ENCODE measurements at places on chromosomes 16 and 17.

DNA sequence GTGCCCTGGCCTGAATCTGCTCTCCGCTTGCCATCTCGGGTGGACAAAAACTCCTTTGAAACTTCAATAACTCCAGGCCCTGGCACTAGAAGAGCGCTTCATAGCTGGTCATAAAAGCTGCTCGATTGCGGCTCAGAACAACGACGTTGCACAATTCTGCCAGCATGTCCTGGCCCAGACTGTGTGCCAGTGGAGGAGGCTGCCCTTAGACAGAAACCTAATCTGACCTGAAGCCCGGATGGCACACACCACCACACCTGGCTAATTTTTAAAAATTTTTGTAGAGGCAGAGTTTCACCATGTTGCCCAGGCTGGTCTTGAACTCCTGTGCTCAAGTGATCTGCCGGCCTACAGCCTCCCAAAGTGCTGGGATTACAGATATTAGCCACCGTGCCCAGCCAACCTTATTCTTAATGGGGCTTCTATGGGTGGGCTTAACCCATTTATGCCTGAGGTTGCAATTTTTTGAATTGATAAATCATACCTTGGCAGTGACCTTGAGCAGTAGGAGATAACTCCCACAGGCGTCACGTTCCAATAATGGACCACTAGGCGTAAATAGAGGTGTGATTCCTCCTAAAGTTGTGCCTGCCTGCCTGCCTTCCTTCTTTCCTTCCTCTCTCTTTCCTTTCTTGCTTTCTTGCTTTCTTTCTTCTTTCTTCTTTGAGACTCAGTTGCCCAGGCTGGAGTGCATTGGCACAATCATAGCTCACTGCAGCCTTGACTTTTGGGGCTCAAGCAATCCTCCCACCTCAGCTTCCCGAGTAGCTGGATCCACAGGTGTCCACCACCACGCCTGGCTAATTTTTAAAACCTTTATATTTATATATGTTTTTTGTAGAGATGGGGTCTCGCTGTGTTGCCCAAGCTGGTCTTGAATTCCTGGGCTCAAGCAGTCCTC lies 1.1 kb upstream of the PPL start:
- DNase-seq: no peak

- no peak for DNase-seq
These were observed 3.8 kb downstream of the EIF5A start for GRCh38 chr17:7311110-7311705.

GRCh38 chr16:85082173-85083050 lies 29.9 kb downstream of the CIBAR2 start:
- DNase-seq: no peak

DNA sequence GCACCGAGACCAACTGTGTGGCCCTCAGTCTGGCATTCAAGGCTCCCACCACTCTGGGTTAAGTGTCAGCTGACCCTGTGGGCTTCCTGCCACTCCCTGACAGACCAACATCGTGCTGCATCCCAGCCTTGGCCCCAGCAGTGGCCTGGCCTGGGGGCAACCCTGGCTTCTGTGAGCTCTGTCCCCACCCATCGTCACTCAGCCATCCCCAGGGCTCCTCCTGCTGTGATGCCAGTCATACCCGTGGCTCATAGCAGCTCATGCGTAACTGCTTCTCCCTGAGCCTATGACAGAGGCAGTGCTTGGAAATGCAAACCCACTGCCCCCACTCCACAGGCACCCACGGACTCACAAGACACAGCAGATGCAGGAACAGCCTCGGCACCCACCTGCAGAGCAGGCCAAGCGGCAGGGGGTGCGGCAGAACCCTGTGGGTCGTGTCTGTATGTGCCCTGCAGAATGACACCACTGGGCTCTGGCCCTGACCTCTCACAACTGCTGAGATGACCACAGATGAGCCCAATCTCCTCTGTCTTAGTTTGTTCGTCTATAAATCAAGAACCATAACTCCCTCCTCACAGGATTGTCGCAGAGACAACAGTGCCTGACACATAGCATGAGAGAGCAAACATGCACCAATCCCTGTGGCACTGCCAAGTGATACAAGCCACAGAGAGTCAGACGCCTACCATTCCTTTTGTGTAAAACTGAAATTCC lies 26.6 kb downstream of the PIEZO1 start:
- DNase-seq: no peak

DNA sequence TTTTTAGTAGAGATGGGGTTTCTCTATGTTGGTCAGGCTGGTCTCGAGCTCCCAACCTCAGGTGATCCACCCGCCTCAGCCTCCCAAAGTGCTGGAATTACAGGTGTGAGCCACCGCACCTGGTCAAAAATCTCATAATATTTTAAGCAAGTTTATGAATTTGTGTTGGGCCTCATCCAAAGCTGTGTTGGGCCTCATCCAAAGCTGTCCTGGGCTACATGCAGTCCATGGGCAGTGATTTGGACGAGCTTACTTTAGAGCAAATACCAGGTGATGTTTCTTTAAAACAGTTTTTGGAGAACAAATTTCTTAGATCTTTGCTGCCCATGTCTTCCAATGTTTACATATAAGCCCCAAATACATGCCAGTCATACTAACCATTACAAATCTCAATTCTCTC lies 84.4 kb upstream of the C17orf78 start:
- DNase-seq: no peak

DNA sequence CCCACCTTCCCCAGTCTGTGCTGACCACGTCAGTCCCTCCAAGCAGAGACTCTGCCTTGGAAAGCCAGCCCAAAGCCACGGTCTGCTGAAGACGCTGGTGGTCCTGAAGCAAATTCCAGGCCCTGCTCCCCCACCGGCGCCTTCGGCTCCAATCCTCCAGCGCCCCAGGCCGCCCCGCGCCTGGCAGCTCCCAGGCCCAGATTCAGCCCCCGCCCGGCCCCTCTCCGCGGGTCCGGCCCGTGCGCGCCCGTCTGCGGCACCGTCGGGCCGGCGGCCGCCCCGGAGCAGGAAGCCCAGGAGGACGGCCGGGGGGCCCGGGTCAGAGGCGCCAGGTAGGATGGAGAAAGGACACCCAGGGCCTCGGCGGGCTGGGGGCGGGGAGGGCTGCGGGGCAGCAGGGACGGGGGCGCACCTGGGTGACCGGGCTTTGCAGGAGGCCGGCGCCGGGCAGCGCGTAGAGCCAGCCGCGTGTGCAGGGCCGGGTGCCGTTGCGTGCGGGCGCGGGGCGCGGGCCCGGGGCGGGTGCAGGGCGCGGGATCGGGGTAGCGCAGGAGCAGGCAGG lies 594 bp upstream of the SLC22A31 start:
- no peak for DNase-seq

DNA sequence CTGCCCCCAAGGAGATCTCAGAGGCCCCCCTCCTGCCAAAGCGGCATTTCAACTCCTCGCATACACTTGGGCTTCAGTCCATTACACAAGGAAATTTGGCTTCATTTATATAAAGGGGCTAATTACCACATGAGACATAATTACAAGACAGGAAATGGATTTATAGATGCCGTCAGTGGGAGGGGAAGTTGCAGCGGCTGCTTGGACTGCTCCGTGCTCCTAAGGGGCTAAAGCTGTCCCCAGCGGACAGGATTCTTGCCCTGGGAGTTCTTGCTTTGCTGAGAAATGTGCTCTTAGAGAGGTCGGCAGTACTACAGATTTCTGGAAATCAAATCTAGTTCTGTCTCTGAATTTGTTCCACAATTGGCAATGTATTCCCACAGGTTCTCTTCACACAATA lies 57.2 kb upstream of the NLK start:
- DNase-seq: no peak

GRCh38 chr16:48225456-48225855 lies 18.6 kb upstream of the LONP2 start:
- DNase-seq: no peak

DNA sequence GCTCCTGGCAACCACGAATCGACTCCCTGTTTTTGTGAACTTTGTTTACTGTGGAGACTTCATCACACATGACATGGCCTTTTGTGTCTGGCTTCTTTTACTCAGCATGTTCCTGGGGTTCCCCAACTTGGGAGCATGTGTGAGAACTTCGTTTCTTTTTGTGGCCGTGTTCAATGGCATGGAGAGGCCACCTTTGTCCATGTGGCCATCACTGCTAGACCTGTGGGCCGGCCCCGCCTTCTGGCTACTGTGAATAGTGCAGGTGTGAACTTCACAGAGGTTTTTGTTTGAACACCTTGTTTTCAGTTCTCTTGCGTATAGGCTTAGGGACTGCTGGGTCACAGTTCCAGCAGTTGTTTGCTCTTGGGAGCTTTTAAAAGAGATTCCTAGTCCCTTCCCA lies 5.7 kb upstream of the SLC38A8 start:
- no peak for DNase-seq

GRCh38 chr17:35404360-35404759 lies 27.9 kb downstream of the SLFN12 start:
- DNase-seq: no peak

DNA sequence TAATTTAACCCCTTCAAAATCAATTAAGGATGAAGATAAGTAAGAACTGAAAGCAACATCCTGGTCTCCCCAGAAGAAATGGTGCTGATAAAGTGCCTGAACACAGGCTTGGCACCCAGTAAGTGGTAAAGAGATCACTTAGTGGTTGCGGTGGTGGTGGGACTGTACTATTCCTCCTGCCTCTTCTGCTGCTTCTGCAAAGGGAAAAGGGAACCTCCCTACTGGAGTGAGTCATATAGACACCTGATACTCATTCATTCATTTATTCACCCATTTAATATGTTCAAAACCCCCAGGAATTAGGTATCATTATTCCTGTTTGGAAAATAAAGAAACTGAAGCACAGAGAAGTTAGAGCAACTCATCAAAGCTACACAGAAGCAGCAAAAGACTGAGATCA lies 60.6 kb downstream of the CDYL2 start:
- no peak for DNase-seq

GRCh38 chr17:82226809-82227628 lies 1.8 kb upstream of the SLC16A3 start:
- DNase-seq: no peak

GRCh38 chr17:2803386-2803785 lies 7.1 kb downstream of the RAP1GAP2 start:
- DNase-seq: no peak

DNA sequence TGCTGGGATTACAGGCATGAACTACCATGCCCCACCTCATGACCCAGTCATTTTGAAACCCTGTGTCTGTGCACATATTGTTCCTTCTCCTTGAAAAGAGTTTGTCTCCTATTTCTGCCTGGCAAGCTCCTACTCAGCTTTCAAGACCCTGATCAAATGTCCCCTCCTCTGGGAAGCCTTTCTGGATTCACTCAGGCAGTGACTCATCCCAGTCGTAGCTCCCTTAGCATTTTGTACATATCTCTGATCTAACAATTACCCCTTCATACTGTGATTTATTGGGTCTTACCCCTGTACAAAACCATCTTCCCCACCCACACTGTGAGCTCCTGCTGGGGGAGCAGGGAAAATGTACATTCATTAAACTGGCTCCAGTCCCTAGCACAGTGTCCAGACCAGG lies 18.1 kb upstream of the ABCC12 start:
- no peak for DNase-seq

GRCh38 chr16:31508706-31509195 lies 560 bp upstream of the RUSF1 start:
- no peak for DNase-seq

DNA sequence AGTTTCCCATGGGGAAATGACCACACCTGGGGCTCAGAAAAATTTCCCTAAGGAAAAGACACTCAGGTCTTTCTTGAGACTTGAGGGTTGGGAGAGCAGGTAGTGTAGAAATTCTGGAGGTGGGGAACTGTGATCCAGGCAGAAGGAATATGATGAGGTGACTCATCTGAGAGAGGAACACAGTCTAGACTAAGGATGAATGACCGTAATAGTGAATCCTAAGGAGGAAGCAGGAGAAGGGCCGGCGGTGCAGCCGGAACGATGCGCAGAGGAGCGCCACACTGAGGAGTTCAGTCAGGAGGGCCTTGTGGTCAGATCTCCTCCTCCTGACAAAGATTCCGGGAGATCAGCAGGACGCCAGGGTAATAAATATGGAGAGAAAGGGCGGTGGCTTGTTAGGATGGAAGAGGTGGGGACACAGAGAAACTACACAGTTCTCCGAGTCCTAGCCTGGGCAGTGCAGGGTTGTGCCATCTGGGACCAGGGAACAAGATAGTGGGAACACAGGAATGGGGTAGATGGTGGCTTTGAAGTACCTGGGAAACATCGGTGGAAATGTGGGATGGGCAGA lies 135.6 kb downstream of the PARN start:
- no peak for DNase-seq

GRCh38 chr16:70715055-70715858 lies 29.4 kb upstream of the MTSS2 start:
- DNase-seq: no peak

- peak; percentile 27 for DNase-seq
These were observed 25.7 kb downstream of the STAT5A start for GRCh38 chr17:42313773-42314566.

DNA sequence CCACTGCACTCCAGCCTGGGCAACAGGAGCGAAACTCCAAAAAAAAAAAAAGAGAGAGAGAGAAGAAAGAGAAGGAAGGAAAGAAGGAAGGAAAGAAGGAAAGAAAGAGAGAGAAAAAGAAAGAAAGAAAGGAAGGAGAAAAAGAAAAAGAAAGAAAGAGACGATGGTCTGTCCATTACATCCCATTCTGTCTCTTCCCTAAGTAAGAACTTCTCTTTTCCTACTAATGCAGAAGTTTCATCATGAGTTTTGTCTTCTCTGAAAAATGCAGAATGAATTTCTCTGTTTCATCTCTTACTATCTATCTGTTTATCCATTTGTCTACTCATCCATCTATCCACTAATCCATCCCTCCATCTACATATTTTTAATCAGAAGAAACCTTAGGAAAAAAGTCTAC lies 94.9 kb upstream of the MED13 start:
- no peak for DNase-seq

DNA sequence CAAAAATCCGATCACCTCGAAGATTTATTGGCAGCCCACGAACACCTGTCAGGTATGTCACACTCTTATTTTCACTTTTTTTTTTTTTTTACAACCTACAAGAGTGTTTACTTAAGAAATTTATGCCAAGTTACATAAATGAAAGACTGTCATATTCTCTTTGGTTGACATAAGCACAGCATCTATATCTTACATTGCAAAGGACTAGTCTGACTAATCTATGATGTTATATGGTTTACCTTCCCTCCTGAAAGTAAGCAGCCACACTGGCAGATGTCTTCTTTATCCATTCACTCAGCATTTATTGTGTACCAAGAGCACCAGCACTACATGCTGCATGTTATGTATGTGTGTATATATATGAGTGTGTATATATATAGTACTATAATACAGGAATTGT lies 156.3 kb downstream of the CDRT15L2 start:
- DNase-seq: no peak

GRCh38 chr17:72515291-72516065 lies 394.7 kb downstream of the SOX9 start:
- DNase-seq: no peak

DNA sequence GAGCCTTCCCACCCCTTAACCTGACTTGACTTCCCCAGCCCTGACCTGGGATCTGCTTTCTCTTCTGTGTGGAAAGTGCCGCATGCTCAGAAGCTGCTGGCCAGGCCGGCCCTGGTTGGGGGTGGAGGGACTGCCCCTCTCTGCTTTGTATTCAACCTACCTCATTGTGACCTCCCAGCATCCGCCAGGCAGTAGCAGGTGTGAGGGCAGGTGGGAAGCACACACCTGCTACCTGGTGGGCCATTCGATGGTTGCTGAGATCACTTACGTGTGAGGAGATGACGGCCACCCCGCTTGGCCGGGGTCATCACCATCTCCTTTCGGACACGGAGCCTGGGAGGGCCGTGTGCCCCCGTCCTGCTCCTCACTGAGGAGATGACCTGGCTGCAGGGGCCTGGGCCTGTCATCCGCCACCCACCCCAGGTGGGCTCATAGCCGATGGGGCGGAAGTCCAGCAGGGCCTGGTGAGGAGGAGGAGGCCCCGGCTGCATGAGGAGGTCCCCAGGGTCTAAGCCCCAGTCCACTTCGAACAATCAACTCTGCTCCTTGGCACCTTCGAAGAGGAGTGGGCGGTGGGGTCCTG lies 7.1 kb downstream of the CPNE7 start:
- DNase-seq: no peak

All from T-cell (primary cell).